HCT116 (cell line): ENCODE measurements at places on chromosomes 2 and 18. TPM values are rescaled to one million over a fixed set of nuclear protein-coding genes. Genes with fewer than 3 reads are reported as not detected.

Gene RAX
- total RNA-seq, result not detected

Gene REL
- total RNA-seq, result 10.2 TPM

Gene UGT1A7
- total RNA-seq, result not detected

Gene FBXO36
- 3.8 TPM for total RNA-seq

- DNase-seq, result no peak
- H3K36me3 ChIP-seq, result no peaks in the 10 kb centered on the region
- H3K27me3 ChIP-seq, result peaks cover 21% of the 10 kb centered on the region
- no peak overlapping the region for H3K27ac ChIP-seq
- no peak overlapping the region for H3K4me3 ChIP-seq
Observed at GRCh38 chr18:26911840-26912239, 46.3 kb upstream of the AQP4 start.

DNA sequence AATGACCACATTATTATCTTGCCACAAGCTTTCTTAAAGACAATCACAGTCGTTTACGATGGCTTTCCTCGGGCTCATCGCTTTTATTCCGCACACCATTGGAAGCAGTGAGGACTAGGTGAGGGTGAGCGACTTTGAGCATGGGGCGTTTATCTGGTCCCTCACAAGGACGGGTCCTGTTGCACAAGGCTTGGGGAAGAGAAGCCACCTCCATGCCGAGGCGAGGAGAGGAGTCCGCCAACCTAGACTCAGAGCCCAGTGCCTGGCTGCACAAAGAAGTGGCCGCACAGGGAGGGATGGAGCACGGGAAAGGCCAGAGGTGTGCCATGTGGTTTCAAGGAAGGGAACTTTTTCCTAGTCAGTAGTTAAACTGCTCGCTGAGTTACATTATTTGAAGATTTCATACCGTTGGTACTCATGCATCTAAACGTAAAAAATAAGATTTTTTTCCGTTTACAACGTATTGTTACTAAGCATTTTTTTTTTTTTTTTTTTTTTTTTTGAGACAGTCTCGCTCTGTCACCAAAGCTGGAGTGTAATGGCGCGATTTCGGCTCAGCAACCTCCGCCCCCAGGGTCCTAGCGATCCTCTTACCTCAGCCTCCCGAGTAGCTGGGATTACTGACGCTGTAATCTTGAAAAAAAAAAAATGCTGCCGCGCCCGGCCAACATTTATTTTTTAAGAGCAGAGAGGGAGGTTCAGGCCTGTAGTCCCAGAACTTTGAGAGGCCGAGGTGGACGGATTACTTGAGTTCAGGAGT is 849 bp upstream of the CYP27C1 start:
- no peak for DNase-seq
- no peaks in the 10 kb centered on the region for H3K27me3 ChIP-seq
- no peaks in the 10 kb centered on the region for H3K36me3 ChIP-seq
- H3K27ac ChIP-seq, result no peak overlapping the region

- H3K27ac ChIP-seq, result no peak overlapping the region
- no peak overlapping the region for H3K4me3 ChIP-seq
- H3K36me3 ChIP-seq, result no peaks in the 10 kb centered on the region
- no peak for DNase-seq
Observed at GRCh38 chr2:77864426-77864825, 342.2 kb upstream of the LRRTM4 start.

GRCh38 chr2:47535996-47536395 is 133.0 kb downstream of the MSH2 start:
- no peaks in the 10 kb centered on the region for H3K36me3 ChIP-seq
- no peak overlapping the region for H3K4me3 ChIP-seq
- no peak overlapping the region for H3K27ac ChIP-seq
- no peaks in the 10 kb centered on the region for H3K27me3 ChIP-seq

DNA sequence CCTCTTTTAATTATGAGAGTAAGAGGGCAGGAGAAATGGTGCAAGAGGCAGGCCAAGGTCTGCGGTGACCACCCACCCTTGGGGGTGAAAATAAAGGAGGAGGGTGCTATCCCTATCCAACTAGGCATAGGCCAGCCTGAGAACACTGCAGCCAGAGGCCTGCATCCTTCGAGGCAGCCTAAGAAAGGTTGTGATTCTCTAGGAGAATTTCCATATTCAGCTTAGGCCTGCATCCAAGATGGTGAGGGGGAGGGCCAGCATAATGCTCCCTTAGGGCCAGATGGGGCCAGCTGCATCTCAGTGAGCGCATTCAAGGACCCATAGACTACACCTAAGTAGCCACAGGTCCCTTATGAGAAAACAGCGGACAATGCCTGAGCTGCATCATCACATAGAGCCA is 3.5 kb upstream of the UPP2 start:
- no peaks in the 10 kb centered on the region for H3K4me1 ChIP-seq
- H3K4me3 ChIP-seq, result no peak overlapping the region
- H3K27me3 ChIP-seq, result no peaks in the 10 kb centered on the region
- H3K36me3 ChIP-seq, result no peaks in the 10 kb centered on the region
- no peak overlapping the region for H3K27ac ChIP-seq
- no peak for DNase-seq

DNA sequence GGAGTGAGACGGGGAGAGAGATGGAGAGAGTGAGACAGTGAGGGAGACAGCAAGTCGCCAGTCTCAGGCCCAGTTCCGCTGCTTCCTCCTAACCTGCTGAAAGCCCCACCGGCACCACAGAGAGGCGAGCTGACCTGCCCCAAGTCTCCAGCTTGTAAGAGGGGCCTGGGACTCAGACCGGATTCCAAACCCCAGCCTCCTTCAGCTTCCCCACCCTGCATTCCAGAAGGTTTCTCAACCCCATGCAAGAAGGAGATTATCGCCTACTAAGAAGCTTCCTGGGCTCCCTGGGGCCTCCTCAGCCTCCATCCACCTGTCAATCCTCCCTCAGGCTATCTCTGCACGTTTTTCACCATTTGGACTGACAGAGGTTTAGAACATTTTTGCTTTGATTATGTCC is 173.1 kb upstream of the RAB6C start:
- peaks cover 60% of the 10 kb centered on the region for H3K27me3 ChIP-seq
- H3K4me3 ChIP-seq, result no peak overlapping the region
- H3K27ac ChIP-seq, result no peak overlapping the region
- no peak for DNase-seq
- H3K36me3 ChIP-seq, result no peaks in the 10 kb centered on the region
- H3K4me1 ChIP-seq, result no peaks in the 10 kb centered on the region

DNA sequence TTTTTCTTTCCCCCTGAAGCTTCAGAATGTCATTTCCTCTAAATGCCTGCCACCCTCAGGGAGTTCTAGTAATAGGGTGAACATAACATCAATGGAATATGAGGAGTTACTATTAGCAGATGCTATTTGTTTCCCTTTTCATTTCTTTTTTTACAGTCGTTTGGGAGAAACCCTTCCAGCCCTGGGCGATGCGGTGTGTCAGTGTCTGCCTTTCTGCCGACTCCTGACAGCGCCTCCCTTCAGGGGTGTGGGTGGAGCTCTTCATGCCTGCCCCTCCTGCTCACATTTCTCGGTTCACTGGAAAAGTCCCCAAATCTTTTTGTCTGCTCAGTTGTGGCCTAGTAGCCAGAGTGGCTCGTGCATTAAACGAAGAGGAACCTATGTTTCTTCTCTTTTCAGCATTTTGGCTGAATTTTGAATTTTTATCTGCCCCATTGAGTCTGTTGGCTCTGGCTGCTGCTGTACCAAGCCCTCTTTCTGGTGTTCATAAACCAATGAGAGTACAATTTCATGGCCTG is 72.3 kb downstream of the FMNL2 start:
- H3K27ac ChIP-seq, result no peak overlapping the region
- H3K27me3 ChIP-seq, result no peaks in the 10 kb centered on the region
- DNase-seq, result no peak
- H3K4me1 ChIP-seq, result peaks cover 60% of the 10 kb centered on the region

DNA sequence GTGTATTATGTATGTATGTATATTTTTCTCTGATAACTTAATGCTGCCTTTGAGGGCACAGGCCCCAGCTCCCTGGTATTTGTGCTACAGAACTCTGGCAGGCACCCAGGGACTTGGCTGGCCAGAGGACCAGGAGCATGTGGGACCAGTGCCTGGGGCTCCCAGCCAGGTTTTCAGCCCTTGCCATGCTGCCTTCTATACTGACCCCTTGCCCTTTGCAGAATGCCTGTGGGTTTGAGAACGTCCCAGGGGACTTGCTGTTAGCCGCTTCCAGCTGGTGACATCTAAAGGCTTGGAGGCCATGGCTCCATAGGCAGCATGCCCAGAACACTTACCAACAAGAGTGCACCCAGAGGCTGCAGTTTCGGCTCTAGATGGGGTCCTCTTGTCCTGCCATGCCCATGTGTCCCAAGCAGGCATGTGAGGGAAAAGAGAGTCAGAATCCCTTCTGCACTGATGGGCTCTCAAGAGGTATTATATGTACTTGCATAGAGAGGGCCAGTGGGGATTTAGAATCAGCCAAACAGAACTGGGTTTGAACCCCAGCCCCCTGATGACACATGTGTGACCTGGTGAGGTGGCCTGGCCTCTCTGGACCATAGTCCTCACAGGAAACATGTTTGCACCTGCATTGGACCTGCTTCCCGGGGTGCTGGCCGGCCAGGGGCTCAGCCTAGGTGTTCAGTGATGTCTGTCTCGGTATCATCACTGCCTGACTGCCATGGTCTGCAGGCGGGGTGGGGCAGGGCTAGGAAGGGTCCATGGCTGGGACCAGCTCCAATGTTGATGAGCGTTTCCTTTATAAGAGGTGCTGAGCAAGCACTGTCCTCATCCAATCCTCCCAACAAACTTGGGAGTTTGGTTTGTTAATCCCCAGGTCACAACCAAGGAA is 119.2 kb upstream of the FHL2 start:
- no peaks in the 10 kb centered on the region for H3K4me1 ChIP-seq
- no peak for DNase-seq
- no peak overlapping the region for H3K27ac ChIP-seq
- H3K4me3 ChIP-seq, result no peak overlapping the region
- no peaks in the 10 kb centered on the region for H3K36me3 ChIP-seq

GRCh38 chr2:237195396-237196120 is 109.9 kb downstream of the COPS8 start:
- H3K27me3 ChIP-seq, result peaks cover 7% of the 10 kb centered on the region; the same call in 1 of the 2 replicates
- H3K4me3 ChIP-seq, result no peak overlapping the region
- no peak overlapping the region for H3K27ac ChIP-seq
- DNase-seq, result no peak

- peaks cover 5% of the 10 kb centered on the region; the same call in 1 of the 2 replicates for H3K27me3 ChIP-seq
- H3K36me3 ChIP-seq, result no peaks in the 10 kb centered on the region
- H3K4me1 ChIP-seq, result peaks cover 24% of the 10 kb centered on the region
- no peak for DNase-seq
- H3K27ac ChIP-seq, result no peak overlapping the region
Observed at GRCh38 chr2:38464971-38465788, 88.1 kb upstream of the ATL2 start.

- H3K4me3 ChIP-seq, result no peak overlapping the region
- no peak for DNase-seq
- H3K27ac ChIP-seq, result no peak overlapping the region
Observed at GRCh38 chr2:236940916-236941520, 144.7 kb upstream of the COPS8 start.

- H3K36me3 ChIP-seq, result no peaks in the 10 kb centered on the region
- H3K4me1 ChIP-seq, result no peaks in the 10 kb centered on the region
- DNase-seq, result no peak
- no peak overlapping the region for H3K4me3 ChIP-seq
- H3K27me3 ChIP-seq, result no peaks in the 10 kb centered on the region
Observed at GRCh38 chr2:17557596-17557995, 17.1 kb downstream of the VSNL1 start.

- H3K27ac ChIP-seq, result no peak overlapping the region
- H3K4me3 ChIP-seq, result no peak overlapping the region
- H3K4me1 ChIP-seq, result no peaks in the 10 kb centered on the region
- H3K36me3 ChIP-seq, result no peaks in the 10 kb centered on the region
- DNase-seq, result no peak
Observed at GRCh38 chr2:86364894-86365293, 27.5 kb upstream of the REEP1 start.

- H3K4me1 ChIP-seq, result no peaks in the 10 kb centered on the region
- no peak for DNase-seq
- peaks cover 25% of the 10 kb centered on the region for H3K36me3 ChIP-seq
- no peaks in the 10 kb centered on the region for H3K27me3 ChIP-seq
- H3K4me3 ChIP-seq, result no peak overlapping the region
Observed at GRCh38 chr2:65097844-65098243, 32.1 kb downstream of the RAB1A start.

- H3K27ac ChIP-seq, result no peak overlapping the region
- H3K36me3 ChIP-seq, result no peaks in the 10 kb centered on the region
- no peak overlapping the region for H3K4me3 ChIP-seq
- H3K4me1 ChIP-seq, result peaks cover 41% of the 10 kb centered on the region
Observed at GRCh38 chr2:98455494-98455976, 10.9 kb downstream of the INPP4A start.

DNA sequence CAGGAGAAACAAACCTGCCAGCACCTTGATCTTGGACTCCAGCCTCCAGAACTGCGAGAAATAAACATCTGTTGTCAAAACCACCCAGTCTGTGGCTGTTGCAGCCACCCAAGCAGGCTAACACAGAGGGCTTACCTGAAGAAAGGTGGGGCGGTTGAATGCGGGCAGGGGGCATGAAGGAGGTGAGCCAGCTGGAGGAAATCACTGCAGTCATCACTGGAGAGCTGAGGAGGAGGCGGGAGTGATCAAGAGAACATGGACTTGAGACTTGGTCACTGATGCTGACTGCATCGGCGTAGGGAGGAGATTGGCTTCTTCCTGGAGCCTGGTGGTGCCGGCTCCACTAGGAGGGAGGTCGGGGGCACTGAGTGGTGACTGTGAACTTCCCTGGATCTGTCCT is 14.6 kb upstream of the ARMC9 start:
- H3K27ac ChIP-seq, result no peak overlapping the region
- no peak for DNase-seq
- peaks cover 40% of the 10 kb centered on the region for H3K4me1 ChIP-seq
- H3K36me3 ChIP-seq, result no peaks in the 10 kb centered on the region
- H3K4me3 ChIP-seq, result no peak overlapping the region

- H3K27ac ChIP-seq, result no peak overlapping the region
- no peak for DNase-seq
- no peaks in the 10 kb centered on the region for H3K27me3 ChIP-seq
Observed at GRCh38 chr18:59040770-59041148, 98.9 kb upstream of the SEC11C start.
